ENCODE measurements at places on chromosomes 11 and 22. TPM values are rescaled to one million over a fixed set of nuclear protein-coding genes. Genes with fewer than 3 reads are reported as not detected.

The PANX2 gene
- 0.35 TPM for total RNA-seq

The ANGPTL5 gene
- total RNA-seq = not detected

The FAM111A gene
- 65.2 TPM for total RNA-seq

The CYP2D6 gene
- not detected for total RNA-seq

The CHRNA10 gene
- not detected for total RNA-seq

The BTBD10 gene
- 41.2 TPM for total RNA-seq

The IGLL5 gene
- 0.90 TPM for total RNA-seq

The CCDC116 gene
- total RNA-seq = 1.5 TPM

The P2RY2 gene
- total RNA-seq = not detected

- no peak for DNase-seq
These were observed 22.6 kb upstream of the OLFML1 start for GRCh38 chr11:7462706-7463105.

- DNase-seq = no peak
These were observed 15.9 kb upstream of the PIK3IP1 start for GRCh38 chr22:31308181-31308580.

DNA sequence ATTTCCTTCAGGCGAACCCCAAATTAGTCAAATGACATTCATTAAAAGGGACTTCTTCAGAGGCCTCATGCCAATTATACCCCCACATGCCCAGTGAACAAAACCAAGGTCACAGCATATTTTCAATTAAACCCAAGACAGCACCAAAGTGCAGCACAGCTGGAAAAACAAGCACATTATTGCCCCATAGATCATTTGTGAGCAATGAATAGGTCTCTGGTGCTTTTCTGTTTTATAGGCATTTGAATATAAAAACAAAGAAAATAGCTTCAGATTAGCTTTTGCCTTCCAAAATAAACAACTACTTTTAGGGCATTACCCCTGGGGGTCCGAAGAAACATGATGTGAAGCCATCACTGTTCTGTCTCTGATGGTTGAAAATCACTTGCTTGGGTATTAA, 1319.9 kb downstream of the LRRC4C start:
- no peak for DNase-seq

- DNase-seq = no peak
These were observed 6.4 kb upstream of the ME3 start for GRCh38 chr11:86678823-86679222.

- no peak for DNase-seq
These were observed 330.8 kb upstream of the MTNR1B start for GRCh38 chr11:92638678-92639077.

DNA sequence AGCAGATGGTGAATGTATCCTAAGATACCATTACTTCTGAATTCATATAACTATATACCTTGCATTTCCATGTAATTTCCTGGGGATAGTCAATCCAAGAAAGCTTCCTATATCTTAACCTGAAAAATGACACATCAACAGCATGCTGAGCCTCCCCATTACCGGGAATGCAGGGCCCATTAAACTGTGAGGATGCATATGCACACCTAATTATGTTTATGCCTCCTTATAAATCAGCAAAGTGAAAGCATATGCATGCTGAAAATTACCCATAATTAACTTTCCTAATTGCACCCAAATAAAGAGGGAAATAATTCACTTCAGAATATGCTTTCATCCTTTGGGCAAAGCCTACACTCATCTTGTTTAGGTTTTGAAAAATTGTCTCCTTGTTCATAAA, 663.0 kb downstream of the KCNA4 start:
- DNase-seq = no peak

DNA sequence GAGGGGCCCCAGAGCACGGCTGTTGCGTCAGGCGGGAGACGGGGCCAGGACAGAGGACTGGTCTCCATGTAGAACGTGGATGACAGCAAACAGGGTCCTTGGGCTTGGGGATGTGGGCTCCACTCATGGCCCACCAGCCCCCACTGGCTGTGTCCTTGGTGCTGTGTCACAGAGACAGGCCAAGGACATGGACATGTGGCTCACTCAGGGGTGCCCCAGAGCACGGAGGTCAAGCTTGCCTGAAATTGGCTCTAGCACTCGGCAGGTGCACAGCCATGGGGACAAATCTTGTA, 14.4 kb downstream of the FADS2 start:
- DNase-seq = no peak

GRCh38 chr11:73464347-73464746, 88.1 kb downstream of the RELT start:
- no peak for DNase-seq

DNA sequence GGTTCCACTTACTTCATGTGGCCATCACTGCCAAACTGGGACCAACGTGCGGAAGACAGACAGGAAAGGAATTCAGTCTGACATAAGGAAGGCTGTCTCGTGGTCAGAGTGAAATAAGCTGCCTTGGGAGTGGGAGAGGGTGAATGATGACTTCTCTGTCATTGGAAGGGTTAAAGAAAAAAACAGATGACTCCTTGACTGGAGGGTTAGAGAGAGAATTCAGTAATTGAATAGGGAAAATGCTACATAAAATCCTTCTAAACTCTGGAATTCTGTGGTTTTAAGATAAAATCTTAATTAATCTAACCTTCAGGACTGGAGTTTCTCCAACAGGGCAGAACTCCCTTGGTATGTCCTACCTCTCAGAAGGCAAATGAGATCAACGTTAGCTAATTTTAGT, 33.8 kb downstream of the RAB30 start:
- no peak for DNase-seq

DNA sequence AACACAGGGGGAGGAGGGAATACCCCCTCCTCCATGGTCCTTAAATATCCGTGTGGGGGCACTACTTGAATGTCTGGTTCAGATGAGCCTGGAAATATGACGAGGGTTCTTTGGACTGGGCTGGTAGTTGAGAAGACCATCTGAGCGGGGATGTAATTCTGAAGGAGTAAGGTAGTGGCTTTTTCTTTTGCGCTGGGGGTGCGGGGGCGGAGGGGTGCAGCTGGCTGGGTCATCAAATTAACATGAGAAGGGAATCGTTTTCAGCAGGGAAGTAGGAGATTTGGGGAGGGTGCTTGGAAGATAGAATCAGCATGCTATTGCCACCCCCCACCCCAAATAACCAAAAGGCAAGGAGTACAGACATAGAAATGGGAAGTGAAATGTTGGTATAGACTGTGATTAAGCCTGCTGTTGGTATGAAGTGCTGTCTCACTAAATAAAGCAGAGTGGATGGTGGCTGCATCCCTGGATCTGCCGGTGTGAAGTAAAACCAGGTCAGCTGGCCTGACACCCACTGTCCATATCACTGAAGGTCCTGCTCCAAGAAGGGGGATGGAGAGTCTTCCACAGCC, 121.9 kb upstream of the HSD17B12 start:
- no peak for DNase-seq

DNA sequence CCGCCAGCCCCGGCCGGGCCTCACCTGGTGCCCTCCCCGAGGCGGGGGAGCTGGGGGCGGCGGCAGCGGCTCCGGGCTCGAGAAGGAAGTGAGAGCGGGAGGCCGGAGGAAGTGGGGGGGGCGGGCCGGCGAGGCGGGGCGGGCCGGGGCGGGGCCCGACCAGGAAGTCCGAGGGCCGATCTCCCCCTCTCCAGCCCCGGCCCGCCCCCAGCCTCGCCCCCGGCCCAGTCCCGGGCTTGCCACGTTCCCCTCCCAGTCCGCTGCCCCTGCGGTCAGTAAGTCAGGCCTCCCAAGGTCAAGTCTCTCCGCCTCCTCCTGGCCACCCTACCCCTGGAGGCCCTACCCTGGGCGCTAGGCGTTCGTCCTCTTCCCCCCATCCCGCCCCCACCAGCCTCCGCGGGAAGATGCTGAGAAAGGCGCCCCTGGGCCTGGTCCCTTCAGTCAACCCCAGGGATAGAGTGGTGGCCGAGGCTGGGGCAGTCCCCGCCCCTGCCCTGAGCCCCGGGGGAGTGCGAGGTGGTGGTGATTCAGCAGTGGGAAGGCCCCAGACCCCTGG, at the start of gene RHOG:
Gene RHOG, minus strand, starts transcription at position 90 of the 556 bp plus-strand sequence. CDS start 12,821 bp downstream, outside the sequence.
- DNase-seq = peak; percentile 82
